MCF 10A (cell line): ENCODE measurements at places on chromosomes 11 and 22. TPM values are rescaled to one million over a fixed set of nuclear protein-coding genes. Genes with fewer than 3 reads are reported as not detected.

Gene MUC2
- 0.02 TPM in 2 replicates for total RNA-seq

DNA sequence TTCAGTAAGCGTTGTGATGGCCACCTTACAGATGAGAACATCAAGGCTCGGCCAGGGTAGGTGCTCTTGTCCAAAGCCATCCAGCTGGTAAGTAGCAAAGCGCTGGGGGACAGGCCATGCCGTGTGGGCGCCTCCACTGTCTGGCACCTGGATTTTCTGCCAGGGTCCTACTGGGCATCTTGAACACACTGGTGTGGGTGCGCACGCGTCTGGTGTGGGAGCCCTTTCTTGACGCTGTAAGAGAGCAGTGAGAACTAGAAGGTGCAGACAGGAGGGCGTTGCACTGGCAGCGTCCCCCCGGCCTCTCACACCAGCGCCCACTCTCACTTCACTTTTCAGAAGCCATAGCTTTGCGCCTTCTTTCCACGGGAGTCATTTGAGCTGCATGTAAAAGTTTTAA lies 296.6 kb downstream of the TBC1D22A start:
- H3K4me3 ChIP-seq: no peak overlapping the region
- no peak overlapping the region for H3K27ac ChIP-seq
- H3K36me3 ChIP-seq: peaks cover 12% of the 10 kb centered on the region
- DNase-seq: no peak
- no peaks in the 10 kb centered on the region for H3K4me1 ChIP-seq

GRCh38 chr11:111735262-111736116 lies 30.7 kb downstream of the PPP2R1B start:
- H3K27me3 ChIP-seq: no peaks in the 10 kb centered on the region
- peak; percentile 99 for DNase-seq
- peaks cover 27% of the 10 kb centered on the region for H3K4me1 ChIP-seq
- H3K4me3 ChIP-seq: peak overlapping the region; percentile 71
- H3K36me3 ChIP-seq: peaks cover 38% of the 10 kb centered on the region
- peak overlapping the region; percentile 99 for H3K27ac ChIP-seq

DNA sequence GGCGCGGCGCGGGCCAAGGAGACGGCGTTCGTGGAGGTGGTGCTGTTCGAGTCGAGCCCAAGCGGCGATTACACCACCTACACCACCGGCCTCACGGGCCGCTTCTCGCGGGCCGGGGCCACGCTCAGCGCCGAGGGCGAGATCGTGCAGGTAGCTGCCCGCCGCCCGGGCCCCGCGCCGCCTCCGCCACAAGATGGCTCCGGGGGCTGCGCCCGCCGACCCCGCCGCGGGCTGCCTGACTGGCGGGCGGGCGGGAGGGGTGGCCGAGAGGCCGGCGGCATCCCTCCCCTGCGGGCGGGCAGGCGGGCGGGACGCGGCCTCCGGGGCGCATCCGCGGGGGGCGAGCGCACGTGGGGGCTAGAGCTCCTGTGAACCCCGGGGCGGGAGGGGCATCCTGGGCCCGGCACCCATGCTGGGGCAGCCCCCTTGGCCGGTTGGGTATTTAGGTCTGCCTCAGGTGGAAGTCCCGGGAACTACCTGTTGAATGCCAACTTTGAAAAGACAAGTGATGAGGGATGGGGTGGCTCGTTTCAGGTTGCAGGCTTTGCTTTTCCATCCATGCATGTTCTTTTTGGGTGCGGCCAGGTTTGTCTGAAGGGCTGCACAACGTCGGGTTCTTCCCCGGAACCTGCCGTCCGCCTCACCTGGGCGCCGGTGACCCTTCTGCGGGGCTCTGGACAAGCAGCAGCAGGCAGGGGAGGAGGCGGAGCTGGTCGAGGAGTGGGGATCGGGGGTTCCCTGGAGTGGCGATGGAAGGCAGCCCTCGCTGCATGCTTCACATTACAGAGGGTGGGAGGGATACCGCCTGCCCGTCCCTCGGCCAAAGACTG lies 760 bp downstream of the ZNRF3 start:
- no peaks in the 10 kb centered on the region for H3K27me3 ChIP-seq
- DNase-seq: peak; percentile 35
- H3K27ac ChIP-seq: no peak overlapping the region

DNA sequence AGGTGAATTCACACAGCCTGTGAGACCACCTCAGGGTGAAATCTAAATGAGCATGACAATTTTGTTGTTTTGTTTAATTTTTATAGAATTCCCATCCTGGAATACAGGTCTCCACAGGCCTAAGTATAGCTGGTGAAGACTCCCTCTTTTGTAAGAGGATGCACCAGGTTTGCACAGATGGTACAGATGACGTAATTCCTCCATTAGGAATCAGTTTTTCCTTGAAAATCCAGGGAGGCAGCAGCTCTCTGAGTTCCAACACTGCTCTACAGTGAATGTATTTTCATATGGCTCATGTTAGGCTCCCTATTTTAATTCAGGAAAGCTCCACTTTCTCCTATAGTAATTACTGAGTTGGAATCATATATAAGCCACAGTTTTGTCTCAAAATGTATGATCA lies 47.2 kb downstream of the USP28 start:
- H3K27ac ChIP-seq: no peak overlapping the region
- H3K4me1 ChIP-seq: no peaks in the 10 kb centered on the region
- peaks cover 60% of the 10 kb centered on the region for H3K36me3 ChIP-seq
- no peak for DNase-seq
- no peak overlapping the region for H3K4me3 ChIP-seq
- no peaks in the 10 kb centered on the region for H3K27me3 ChIP-seq

- DNase-seq: peak; percentile 69
- no peak overlapping the region for H3K4me3 ChIP-seq
- peak overlapping the region; percentile 24 for H3K27ac ChIP-seq
These were observed 19.1 kb downstream of the TNRC6B start for GRCh38 chr22:40196628-40197360.

DNA sequence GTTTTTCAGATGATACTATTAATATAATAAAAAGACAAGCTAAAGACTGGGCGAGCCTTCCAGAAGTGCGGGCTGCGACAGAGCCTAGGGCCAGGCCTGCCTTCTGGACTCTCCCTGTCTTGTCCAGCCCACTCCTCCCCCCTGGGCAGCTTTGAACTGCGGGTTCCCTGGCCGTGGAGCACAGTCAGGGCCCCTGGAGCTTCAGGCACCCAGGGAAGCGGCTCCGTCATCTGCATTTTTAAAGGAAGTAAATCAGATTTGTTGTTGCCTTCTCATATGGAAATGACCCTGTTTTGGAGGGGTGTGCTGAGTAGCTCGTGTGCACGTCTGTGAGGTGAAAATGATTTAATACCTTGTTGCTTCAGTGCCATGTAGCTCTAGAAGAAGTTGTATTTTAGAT lies 265.3 kb downstream of the TBC1D22A start:
- H3K36me3 ChIP-seq: peaks cover 13% of the 10 kb centered on the region
- no peak overlapping the region for H3K4me3 ChIP-seq
- no peak overlapping the region for H3K27ac ChIP-seq
- peaks cover 7% of the 10 kb centered on the region for H3K4me1 ChIP-seq
- no peaks in the 10 kb centered on the region for H3K27me3 ChIP-seq

- DNase-seq: no peak
- peaks cover 28% of the 10 kb centered on the region for H3K4me1 ChIP-seq
- H3K4me3 ChIP-seq: peak overlapping the region; percentile 97
These were observed 2.7 kb downstream of the APOL2 start for GRCh38 chr22:36236388-36237319.

GRCh38 chr11:69010964-69011623 lies 2.0 kb downstream of the MRGPRF start:
- H3K4me1 ChIP-seq: peaks cover 14% of the 10 kb centered on the region
- H3K27ac ChIP-seq: no peak overlapping the region
- no peaks in the 10 kb centered on the region for H3K36me3 ChIP-seq
- no peaks in the 10 kb centered on the region for H3K27me3 ChIP-seq
- DNase-seq: peak; percentile 57

- no peaks in the 10 kb centered on the region for H3K36me3 ChIP-seq
- H3K4me1 ChIP-seq: no peaks in the 10 kb centered on the region
- no peaks in the 10 kb centered on the region for H3K27me3 ChIP-seq
- H3K4me3 ChIP-seq: no peak overlapping the region
These were observed 727.1 kb downstream of the NELL1 start for GRCh38 chr11:21396342-21397008.

DNA sequence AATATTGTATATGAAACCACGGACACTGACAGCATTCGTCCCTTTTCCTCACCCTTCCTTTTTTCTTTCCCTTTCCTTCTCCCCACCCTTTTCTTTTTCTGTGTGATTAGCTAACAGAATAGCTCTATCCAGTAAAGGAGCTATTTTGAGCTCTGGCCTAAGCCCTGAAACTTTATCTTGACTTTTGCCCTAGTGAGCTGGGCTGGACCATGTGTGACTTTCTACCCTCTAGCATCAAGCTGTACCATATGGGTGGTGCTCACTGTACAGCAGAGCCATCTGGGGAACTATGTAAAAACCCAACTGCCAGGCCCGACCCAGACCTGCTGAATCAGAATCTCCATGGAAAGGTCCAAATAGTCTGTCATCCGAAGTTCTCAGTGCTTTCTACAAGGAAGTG lies 21.9 kb upstream of the PANX1 start:
- H3K27ac ChIP-seq: peak overlapping the region; percentile 63
- H3K27me3 ChIP-seq: no peaks in the 10 kb centered on the region
- H3K4me3 ChIP-seq: no peak overlapping the region
- DNase-seq: no peak
- H3K36me3 ChIP-seq: no peaks in the 10 kb centered on the region
- H3K4me1 ChIP-seq: no peaks in the 10 kb centered on the region

DNA sequence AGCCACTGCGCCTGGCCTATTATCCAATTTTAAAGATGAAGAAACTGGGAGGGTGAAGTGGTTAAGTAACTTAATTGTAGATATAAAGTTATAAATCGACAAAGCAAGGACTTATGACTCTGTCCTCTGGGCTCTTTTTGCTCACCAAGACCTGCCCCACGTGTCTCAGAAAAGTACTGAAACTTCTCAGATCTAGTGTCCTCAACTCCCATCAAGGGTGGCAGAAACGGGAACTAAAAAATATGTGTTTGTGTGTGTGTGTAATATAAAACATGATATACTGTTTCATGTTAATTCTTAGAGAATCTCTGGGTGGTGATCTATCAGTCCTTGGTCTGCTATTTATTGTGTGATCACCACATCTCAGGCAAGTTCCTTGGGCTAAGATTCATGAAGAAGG lies 104.9 kb downstream of the GAB2 start:
- no peaks in the 10 kb centered on the region for H3K27me3 ChIP-seq
- H3K36me3 ChIP-seq: no peaks in the 10 kb centered on the region
- H3K4me1 ChIP-seq: peaks cover 25% of the 10 kb centered on the region
- H3K4me3 ChIP-seq: no peak overlapping the region
- DNase-seq: no peak

DNA sequence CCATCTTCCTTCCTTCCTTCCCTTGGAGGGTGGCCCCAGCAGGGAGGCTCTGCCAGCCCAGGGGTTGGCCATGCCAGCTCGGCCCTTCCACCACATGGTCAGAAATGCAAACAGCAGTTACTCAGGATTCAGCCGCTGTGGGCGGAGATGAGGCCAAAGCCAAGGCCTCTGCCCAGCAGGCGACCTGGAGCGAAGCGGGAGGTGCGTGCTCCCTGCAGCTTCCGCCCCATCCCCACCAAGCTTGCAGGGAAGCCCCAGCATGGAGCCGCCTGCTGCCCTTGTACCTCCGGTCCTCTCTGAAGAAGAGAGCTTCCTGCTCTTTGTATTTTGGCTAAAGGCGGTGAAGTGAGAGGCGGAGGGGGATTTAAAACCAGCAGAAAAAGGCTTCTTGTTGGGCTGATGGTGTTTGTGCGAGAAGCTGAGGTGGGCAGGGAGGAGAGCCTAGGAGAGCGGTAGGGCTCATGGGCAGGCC lies 50.4 kb downstream of the ANO1 start:
- peak; percentile 46 for DNase-seq
- no peak overlapping the region for H3K27ac ChIP-seq
- H3K36me3 ChIP-seq: no peaks in the 10 kb centered on the region
- no peak overlapping the region for H3K4me3 ChIP-seq
- no peaks in the 10 kb centered on the region for H3K4me1 ChIP-seq

DNA sequence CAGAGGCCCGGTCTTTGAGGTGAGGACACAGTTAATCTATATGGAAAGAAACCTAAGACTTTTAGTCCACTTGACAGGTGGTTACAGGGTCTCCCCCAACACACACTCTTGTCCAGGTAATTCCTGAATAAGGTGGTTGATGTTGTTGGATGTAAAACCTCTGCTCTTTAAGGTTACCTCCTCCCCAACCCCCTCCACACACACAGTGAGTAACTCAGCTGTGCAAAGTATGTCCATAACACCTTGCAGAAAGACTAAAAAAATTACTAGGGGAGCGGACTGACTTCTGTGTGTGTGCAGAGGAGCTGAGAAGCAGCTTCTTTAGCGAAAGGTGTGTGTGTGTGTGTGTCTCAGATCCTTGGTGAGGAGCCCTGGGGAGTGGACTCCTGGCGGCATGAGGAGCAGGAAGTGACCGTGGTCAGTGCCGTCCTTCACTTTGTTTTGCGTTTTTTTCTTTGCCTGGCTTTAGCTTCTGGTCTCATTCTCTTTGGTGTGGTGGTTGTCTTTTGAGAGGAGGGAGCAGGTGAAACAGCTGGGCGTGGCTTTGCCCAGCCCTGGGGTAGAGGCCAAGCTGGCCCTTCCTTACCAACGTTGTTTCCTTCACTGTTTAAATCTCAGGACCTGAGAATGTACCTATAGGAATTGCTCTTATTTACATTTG lies 1.7 kb downstream of the ZBED4 start:
- H3K4me3 ChIP-seq: peak overlapping the region; percentile 94
- DNase-seq: peak; percentile 13
- peaks cover 6% of the 10 kb centered on the region for H3K36me3 ChIP-seq

DNA sequence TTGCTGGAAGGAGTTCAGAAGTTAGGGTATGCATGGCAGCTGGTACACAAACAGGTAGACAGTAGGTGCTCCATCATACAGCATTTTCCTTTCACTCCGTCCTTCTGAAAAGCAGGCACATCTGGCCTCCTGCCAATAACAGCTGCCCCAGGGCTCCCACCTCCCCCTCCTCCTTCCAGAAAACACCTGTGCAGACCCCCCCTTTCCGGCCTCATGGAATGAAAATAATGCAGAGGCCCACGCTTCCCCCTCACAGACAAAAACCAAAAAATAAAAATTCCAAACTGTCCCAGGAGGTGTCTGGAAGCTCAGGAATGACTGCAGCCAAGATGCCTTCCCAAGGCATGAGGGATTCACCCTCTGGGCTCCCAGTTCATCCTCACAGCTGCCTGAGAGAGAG lies 185.5 kb downstream of the MN1 start:
- no peak for DNase-seq
- no peaks in the 10 kb centered on the region for H3K27me3 ChIP-seq
- H3K4me3 ChIP-seq: no peak overlapping the region
- H3K36me3 ChIP-seq: no peaks in the 10 kb centered on the region
- peaks cover 8% of the 10 kb centered on the region for H3K4me1 ChIP-seq
- H3K27ac ChIP-seq: no peak overlapping the region

GRCh38 chr22:22721681-22722354 lies 77.4 kb downstream of the GGTLC2 start:
- H3K4me1 ChIP-seq: peaks cover 5% of the 10 kb centered on the region
- DNase-seq: peak; percentile 53
- H3K36me3 ChIP-seq: no peaks in the 10 kb centered on the region
- no peak overlapping the region for H3K27ac ChIP-seq
